ENCODE measurements at places on chromosomes 4 and X.

GRCh38 chr4:117331817-117332216, 246.4 kb upstream of the TRAM1L1 start:
- no peak for DNase-seq

DNA sequence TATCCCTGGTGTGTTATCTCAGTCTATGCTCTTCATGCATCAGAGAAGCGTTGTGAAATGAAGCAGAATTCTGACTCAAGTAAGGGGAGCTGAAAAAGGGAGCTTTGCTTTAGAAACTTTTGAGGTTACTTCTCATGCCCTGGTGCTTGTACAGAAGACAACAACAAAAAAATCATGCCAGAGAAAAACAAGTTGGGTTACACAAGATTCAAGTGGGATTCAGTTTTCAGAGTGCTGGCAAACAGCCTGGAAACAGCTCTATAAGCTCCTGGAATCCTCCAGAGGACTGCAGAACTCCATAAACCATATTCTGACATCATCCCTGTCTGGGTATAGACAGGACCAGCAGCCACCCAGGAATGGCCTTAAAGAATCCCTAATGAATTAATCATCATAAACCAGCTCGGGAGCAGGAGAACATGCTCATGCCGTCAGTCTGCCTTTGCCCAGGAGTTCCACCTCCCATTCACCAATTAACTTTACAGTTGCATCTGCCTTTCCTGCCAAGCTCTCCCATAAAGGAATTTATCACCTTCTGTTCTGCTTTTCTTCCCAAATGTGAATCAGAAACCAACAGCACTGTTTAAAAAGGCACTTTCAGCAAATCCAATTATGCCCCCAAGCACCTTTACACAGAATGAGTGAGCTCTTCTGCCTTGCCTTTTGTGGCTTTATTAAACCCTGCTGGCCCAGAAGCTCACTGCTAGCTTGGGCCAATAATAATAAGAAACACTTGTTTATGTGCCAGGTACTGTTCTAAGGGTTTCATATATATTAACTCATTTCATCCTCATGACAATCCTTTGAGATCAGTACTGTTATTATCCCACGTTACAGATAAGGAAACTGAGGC, 54.5 kb upstream of the FBXW7 start:
- peak; percentile 89 for DNase-seq

DNA sequence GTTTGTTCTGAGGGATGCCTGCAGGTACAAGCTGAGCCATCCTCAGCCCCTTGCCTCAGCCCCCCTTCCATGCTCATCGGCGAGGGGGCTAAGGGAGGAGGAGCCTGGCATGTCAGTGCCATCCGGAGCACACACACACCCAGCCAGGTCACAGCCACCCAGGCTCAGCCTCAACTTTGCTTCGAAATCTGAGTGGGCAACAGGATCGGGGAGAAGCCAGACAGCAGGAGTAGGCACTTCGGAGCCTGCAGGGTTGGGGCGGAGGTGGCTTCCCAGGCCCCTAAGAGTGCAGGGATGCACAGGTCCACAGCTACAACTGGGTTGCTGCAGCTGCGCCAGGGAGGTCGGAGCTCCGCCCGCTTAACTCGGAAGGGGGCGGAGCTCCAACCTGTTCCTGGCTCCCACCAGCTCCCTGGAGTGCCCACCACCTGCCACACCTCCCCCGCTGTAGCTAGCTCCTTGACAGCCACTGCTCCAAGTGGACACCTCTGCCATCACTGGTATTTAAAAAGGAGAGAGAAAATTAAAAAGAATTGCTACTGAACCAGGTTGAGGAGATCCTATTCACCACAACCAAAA, 192.9 kb upstream of the GALNT7 start:
- no peak for DNase-seq

GRCh38 chrX:8729811-8730210, 2.1 kb downstream of the ANOS1 start:
- DNase-seq = no peak

- no peak for DNase-seq
These were observed 1.6 kb downstream of the SHISA3 start for GRCh38 chr4:42398871-42399331.

DNA sequence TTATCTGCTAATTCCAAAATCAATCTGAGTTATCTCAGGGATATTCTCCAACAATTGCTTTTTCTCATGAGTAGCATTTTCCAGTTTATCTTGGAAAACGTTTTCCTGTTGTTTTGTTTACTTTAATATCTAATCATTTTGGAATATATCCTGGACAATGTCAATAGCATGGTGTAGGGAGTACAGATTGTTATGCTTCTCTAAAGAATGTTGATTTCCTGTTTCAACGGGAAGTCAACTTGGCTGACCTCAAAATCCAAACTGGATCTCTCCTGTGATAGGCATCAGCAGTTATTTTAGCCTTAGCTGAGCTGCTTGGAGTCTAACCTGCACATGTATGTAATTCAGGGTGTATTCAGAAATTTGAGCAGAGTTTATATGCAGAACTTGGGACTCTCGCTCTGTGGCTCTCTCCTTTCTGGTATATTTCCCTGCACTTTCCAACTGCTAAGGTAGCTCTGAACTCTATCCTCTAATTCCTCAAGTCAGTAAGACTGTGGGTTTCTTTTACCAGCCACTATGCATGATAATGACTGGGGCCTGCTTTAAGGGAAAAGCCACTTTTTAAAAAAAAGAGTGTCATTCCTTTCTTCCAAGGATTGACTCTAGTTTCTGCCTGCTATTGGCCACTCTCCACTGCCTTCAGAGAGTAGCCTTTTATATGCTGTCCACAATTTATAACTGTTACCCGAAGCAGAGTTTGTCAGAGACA, 7.7 kb downstream of the PRSS48 start:
- DNase-seq = no peak

DNA sequence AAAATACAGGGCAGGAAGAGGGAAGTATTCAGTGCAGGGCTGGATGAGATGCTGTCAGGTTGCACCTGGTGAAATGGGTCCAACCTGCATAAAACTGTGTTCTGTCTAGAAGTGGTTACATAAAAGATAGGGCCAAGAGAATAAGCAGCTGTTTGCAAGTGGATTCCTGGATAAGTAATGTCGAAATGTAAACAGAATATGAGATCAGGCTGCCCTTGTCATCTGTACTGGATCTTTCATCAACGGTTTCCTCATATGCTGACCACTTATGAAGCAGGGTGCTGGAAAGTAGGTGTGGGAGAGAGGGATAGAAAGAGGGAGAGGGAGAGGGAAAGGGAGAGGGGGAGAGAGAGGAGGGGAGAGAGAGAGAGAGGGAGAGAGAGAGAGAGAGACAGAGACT, 349.8 kb upstream of the CPEB2 start:
- DNase-seq = no peak

DNA sequence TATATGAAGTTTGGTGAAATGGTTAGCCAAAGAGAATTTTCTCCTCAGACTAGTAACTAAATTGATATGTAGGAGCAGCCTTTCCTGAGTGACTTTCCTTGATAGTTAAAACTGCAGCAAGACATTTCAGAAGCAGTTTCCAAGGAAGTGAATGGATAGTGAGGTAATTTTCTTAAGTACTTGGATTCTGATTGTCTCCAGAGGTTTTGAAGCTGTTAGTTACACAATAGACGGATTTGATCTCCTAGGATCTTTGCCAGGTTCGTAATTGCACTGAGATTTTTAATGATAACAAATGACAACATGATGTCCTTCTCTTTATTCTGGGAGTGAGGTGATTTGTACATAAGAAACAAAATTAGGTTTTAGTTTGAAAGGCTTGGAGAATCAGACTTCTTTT, 29.2 kb downstream of the PRRG1 start:
- DNase-seq = no peak

GRCh38 chr4:10716163-10716562, 31.6 kb upstream of the CLNK start:
- no peak for DNase-seq

GRCh38 chr4:3372933-3373465, 68.8 kb upstream of the HGFAC start:
- no peak for DNase-seq

DNA sequence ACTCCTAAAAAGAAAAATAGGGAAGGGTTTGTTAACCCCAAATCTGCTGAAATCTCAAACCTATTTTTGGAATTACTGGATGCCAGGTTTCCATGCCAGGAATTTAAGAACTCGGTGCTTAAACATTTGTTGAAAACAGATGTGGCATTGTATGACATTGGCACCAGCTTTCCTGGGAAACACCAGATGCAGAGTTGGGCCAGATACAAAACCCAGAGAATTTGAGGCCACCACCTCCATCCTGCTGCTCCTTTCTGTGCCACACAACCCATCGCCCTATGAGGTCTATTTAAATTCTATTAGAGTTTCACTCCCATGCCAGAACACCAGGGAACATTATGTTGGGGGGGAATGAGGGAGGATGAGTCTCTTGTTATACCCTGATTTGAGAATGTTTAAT, 71.7 kb downstream of the ARAP2 start:
- no peak for DNase-seq

DNA sequence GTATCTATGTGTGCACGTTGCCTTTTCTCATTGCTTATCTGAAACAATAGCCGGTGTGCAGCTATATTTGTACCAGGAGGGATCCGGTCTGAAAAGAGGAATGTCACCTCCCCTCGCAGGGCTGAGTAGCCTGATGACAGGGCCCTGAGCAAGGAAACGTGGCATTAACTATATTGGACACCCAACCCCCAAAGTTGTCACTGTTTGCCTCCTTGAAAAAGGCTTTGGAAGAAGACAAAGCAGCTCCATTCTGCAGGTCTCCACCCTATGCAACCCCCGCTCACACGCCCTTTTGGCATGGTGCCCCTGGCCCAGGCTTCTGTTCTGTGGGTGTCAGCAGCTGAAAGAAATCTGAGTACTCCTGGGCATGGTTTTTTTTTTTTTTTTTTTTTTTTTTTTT, 8.2 kb downstream of the PRRG3 start:
- DNase-seq = no peak

- no peak for DNase-seq
These were observed 5.6 kb downstream of the SLC49A3 start for GRCh38 chr4:683247-683897.

GRCh38 chr4:153294631-153295030, 49.9 kb upstream of the MND1 start:
- DNase-seq = no peak

- DNase-seq = no peak
These were observed 15.0 kb upstream of the RAI2 start for GRCh38 chrX:17876135-17876534.

GRCh38 chr4:7904952-7905915, 34.4 kb downstream of the AFAP1 start:
- DNase-seq = no peak

- no peak for DNase-seq
These were observed 121.0 kb downstream of the ENPP6 start for GRCh38 chr4:184096561-184097240.

GRCh38 chrX:139642241-139642927, 65.6 kb downstream of the MCF2 start:
- no peak for DNase-seq

GRCh38 chr4:148166132-148166591, 276.1 kb downstream of the NR3C2 start:
- no peak for DNase-seq

DNA sequence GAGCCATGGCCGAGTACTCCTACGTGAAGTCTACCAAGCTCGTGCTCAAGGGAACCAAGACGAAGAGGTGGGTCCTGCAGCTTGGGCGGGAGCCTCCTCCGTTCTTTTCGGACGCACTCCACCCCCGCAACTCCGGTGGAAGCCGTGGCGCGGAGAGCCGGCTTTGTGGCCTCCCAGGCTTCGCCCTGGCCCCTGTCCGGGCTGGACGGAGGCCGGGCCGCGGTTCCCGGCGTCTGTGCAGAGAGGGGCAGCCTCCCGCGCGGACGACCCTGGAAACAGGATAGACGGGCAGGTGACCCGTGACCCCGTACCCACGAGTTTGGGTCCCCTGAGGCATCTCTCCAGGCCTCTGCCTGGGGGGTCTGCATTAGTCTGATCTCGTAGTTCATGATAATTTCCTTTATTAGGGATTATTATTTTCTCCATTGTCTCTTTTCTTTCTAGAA, 356 bp downstream of the FRG1 start:
- DNase-seq = no peak

DNA sequence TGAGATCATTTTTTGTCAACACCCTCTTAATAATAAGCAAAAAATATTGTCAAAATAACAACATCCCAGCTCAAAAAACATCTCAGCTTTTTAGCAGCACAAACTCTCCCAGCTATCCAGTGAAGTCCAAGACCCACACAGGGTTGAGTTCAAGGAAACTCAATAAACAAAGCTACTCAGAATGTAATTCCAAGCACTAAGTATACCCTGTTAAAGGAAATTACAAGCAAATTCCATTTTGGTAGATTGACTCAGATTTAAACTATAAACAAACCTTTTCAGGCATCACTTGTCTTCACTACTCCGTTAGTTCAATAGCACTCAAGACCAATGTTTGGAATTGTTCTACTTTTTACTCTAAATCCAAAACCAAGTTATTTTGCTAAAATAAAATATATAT, 506.0 kb upstream of the INTU start:
- DNase-seq = no peak

DNA sequence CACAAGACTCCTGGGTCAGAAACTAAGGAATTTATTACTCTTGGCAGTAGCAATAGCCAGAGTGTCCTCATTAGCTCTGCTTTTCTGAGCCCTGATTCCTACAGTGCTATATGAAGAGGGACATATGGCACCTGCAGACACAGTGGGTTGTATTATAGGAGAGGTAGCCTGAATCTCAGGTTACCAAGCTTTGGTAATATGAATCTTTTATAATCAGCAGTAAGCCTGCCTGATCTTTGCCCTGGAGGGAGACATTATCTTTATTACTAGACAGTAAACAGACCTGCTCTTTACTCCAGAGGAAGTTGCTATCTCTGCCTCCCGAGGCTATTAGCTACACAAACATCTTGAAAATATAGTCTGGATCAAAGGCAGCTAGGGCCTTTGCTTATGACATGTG, 62.5 kb upstream of the HOPX start:
- DNase-seq = no peak

DNA sequence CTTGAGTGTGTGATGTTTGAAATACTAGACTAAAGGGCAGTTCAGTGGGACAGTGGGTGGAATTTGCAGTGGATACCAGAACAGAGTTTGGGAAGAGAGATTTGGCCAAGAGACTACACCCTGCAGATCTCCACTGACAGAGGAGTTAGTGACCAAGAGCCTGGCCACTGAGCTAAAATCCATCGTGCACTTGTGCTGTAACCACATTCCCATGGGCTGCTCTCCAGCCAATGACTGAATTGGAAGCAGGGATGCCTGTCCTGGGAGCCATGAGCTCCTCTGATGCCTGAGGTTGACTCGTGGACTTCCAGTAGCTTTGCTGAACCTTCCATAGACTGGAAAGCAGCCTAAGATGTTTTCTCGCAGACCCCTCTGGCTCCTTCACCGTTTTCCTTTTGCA, 296.1 kb downstream of the TRIML1 start:
- no peak for DNase-seq

DNA sequence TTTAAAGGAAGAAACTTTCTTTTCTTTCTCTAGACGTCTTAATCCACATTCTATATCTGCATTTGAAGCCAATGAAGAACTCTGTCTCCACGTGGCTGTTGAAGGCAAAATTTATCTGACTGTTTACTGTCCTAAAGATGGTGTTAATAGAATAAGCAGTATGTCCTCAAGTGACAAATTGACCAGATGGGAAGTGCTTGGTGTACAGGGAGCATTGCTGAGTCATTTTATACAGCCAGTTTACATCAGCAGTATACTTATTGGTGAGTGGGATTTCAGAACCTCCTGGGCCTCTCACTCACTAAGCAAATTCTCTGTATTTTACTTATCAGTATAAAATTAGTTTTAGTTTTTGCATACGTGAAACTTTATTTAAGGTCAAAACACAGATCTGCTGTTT, 33.7 kb downstream of the ADAD1 start:
- no peak for DNase-seq

- no peak for DNase-seq
These were observed 255.4 kb downstream of the NKX6-1 start for GRCh38 chr4:84243685-84244084.
